ENCODE measurements at places on chromosomes 16 and 17.

DNA sequence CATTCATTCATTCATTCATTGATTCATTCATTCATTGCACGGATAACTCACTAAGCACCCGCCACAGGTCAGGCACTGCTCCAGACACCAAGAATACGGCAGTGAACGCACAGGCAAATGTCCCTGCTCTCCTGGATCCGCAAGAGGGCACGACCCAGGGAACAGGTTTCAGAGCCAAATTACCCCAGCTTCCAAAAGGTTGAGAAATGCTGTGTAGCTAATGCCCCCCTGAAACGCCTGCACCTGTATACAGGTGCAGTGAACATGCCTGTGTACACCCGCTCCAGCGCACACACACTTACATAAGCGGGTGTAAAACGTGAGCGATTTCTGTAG, 9.6 kb upstream of the UBE2I start:
- DNase-seq = no peak

DNA sequence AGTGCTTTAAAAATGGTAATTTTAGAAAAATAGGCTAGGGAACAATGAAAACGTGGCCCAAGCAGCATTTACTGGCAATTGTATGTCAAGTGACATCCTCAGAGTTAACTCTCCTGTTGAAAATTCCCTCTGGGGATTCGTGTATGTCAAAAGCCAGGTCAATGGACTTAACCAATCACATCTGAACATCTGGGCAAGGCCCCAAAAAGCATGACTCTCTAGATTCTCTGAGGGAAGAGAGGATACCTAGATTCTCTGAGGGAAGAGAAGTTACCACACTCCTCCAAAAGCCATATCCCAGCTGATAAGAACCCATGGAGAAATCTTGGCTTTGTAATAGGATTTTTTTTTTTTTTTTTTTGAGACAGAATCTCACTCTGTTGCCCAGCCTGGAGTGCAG, 23.5 kb downstream of the NFE2L1 start:
- DNase-seq = no peak

DNA sequence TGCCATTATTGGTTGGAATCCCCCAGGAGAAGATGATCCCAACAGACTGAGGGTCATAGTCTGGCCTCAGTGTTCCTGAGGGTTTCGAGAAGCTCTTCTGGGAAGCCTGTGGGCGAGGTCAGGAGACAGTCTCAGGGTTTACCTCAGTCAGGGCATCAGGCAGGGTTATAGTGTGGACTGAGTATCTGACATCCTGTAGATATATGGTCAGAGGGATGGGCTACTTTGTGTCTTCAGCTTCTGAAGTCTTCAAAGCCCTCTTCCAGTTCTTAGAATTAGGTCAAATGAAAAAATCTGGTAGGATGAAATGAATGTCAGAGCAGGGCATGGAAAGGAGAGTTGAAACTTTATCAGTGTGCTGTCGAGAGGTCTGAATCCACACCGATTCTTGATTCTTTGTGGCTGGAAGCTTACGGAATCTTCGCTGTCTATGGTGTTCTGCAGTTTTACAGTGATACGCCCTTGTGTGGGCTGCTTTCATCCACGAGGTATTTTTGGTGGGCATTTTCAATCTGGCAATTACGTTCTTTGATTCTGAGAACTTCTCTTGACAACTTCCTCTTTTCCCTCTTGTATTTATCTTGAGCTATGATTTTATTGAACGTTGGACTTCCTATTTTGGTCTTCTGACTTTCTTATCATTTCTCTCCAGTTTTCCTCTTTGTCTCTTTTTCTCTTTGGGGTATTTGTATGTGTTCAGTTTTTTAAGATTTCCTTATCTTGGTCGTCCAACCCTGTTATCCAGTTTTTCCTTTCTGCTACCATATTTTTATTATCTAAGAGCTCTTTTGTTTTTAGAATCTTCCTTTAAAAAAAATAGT, 30.4 kb downstream of the BPTF start:
- no peak for DNase-seq

GRCh38 chr17:68886401-68886800, 68.8 kb downstream of the ABCA8 start:
- no peak for DNase-seq

DNA sequence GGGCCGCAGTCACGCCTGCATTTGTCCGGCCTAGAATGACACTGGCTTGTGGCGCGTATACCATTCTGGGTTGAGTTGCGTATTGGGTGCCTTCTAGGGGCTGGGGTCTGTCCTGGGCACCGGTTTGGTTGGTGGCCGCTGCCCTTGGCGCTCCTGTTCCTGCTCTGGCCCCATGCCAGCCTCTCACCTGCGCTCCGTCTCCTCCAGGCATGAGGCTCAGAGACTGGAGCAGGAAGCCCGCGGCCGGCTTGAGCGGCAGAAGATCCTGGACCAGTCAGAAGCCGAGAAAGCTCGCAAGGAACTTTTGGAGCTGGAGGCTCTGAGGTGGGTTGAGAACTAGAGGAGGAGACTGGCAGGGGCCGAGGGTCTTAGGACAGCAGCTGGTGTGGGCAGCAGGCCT, 17.4 kb downstream of the CDIPT start:
- no peak for DNase-seq

DNA sequence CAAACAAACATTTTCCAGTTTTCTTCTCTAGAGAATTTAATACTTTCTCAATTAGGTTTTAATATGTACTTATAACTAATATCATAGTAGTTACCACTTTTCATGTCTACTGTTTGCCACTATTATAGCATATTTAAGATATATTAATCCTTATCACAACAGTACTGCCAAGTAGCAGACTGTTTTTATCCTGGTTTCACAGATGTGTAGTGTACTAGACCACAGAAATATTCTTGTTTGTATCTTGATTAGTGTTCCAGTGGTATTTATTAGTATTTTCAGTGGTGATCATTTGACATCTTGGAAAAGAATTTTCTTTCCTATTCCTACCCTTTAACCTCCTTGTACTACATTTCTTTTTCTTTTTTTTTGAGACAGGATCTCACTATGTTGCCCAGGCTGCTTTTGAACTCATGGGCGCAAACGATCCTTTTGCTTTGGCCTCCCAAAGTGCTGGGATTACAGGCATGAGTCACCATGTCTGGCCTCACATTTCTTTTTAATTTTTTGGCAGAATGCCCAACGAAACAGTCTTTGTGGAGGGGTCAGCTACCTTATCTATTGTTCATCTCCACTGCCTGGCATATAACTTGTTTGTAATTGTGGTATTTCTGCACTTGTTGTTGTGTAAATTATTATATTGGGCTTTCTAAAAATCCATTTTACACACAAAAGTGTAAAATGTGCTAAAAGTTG, 27.2 kb downstream of the MAP2K4 start:
- DNase-seq = no peak

- DNase-seq = no peak
These were observed 265.1 kb downstream of the PRKCA start for GRCh38 chr17:66567234-66568170.

GRCh38 chr16:52581530-52581929, 34.6 kb upstream of the TOX3 start:
- no peak for DNase-seq

GRCh38 chr16:678209-678857, 1.9 kb upstream of the STUB1 start:
- DNase-seq = no peak

DNA sequence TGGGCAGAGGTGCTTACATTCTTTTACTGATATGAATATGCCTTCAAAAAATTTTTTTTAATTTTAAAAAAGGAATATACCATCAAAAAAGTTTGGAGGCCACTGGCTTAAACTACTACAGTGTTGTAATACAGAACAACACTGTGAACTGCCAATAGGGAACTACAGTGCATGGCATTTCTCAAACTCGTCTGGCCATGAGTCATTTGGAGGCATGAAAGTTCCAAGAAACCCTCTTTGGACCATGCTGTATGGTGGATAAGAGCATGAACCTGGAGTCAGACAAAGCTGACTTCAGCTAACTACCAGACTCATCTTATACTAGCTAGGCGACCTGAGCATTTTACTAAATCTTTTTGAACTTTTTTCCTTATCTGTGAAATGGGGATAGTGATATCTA, 9.2 kb upstream of the NF1 start:
- DNase-seq = no peak

DNA sequence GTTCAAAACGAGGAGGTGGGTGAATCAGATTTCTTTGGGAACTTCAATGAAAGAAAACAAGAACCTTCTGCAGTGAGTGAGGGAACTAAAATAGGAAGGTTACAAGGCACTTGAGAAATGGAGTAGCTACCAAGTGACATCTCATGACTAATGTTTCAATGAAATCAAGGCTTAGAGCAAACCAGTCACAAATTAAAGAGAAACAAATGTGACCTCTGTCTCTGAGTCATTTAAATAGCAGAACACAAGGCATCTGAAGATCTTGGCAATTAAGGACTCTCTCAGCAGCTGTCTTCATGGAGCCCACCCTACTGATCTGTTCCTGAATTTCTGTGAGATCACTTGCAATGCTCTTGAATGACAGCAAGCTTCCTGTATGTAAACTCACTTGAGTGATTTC, 109.5 kb downstream of the CDH11 start:
- DNase-seq = no peak

GRCh38 chr17:28497931-28498330, 8.2 kb upstream of the FOXN1 start:
- DNase-seq = peak; percentile 34

DNA sequence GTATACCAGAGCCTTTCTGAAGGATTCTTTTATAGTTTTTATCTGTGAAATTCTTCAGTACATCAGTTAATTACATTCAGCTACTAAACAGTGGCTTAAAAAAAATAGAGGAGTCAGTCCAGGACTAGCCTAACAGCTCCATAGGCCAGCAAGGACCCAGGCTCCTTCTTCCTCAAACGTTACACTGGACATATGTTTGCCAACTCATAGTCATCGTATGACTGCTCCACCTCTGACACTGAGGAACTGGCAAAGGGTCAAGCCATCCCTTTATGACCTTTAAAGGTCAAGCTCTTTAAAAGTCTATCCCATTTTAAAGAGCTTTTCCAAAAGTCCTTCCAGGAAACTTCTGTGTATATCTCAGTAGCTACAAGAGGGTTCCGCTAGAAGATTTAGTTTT, 36.6 kb downstream of the PHLPP2 start:
- DNase-seq = no peak

- no peak for DNase-seq
These were observed at the start of gene HIGD1B for GRCh38 chr17:44847586-44847985. Gene HIGD1B (plus strand): TSS chr17:44847883. CDS start chr17:44848153, 270 bp downstream.

GRCh38 chr16:89410794-89411309, 79.5 kb downstream of the ANKRD11 start:
- no peak for DNase-seq

- no peak for DNase-seq
These were observed 2.9 kb upstream of the PGS1 start for GRCh38 chr17:78375401-78376151.

- peak; percentile 5 for DNase-seq
These were observed 60.5 kb downstream of the CREBBP start for GRCh38 chr16:3819746-3820724.

DNA sequence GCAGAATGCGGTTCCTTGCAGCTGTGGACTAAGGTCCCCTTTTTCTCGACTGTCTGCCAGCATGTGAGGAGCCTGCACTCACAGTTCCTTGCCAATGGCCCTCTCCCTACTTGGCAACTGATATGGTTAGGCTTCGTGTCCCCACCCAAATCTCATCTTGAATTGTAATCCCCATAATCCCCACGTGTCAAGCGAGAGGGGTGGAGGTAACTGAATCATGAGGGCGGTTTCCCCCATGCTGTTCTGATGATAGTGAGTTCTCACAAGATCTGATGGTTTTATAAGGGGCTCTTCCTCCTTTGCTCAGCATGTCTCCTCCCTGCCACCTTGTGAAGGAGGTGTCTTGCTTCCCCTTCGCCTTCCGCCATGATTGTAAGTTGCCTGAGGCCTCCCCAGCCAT, 19.9 kb downstream of the CIAPIN1 start:
- no peak for DNase-seq

- no peak for DNase-seq
These were observed 7.4 kb downstream of the ELOB start for GRCh38 chr16:2769675-2770056.

DNA sequence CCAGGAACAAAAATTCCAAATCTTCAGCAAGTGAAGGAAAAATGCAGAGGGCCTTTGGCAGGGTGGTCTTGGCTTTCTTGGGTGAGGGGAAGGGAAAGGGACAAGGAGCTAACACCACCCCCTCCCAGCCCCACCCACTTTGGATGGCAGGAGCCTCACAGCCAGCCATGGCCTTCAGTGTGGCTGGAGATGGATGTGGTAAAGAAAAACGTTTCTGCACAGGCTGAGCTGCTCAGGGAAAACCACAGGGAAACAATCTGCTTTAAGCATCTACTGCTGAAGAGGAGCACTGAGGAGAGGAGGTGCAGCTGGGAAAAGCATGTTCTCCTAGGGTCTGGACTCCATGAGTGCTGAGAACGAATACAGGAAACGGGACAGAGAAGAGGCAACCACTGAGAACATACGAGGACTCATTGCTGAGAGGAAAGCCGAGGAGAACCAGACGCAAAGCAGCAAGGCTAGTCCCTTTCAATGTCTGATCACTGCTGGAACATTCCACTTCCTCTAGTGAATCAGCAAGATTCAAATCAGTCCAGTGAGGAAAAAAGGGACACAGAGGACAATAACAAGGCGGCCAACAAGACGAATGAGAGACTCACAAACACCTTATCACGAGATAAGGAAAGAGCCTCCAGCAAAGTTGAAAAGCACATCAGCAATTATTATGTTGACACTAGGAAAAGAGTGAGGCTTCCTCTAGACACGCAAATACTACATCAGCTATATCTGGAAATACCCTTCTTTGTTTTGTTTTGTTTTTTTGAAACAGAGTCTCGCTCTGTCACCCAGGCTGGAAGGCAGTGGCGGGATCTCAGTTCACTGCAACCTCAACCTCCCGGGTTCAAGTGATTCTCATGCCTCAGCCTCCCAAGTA, 41.7 kb downstream of the ZZEF1 start:
- no peak for DNase-seq

DNA sequence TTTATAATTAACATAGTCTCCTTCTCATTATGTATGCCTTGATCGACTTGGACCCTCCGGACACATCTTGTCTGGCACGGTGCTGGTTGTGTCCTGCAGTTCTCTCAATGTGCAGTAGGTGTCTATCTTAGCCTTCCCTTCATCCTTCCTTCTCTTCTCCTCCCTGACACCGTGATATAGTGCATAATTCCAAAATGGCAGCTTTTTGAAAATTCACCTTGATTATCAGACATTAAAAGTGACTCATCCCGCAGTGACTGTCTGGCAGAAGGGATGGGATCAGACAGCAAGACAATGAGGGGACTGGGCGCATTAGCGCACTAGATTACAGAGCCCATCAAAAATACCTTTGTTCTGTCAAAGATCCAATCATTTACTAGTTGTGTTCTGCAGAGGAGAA, 70.0 kb upstream of the PMFBP1 start:
- no peak for DNase-seq

- no peak for DNase-seq
These were observed at the start of gene CES4A for GRCh38 chr16:66988197-66988788. Gene CES4A (plus strand): TSS chr16:66988589. CDS start chr16:66988773, 184 bp downstream.

GRCh38 chr16:69116906-69117305, 11.5 kb downstream of the HAS3 start:
- DNase-seq = no peak

- peak; percentile 23 for DNase-seq
These were observed 33.3 kb downstream of the PLCD3 start for GRCh38 chr17:45098869-45099616.

GRCh38 chr17:78317794-78318400, 42.0 kb downstream of the SOCS3 start:
- no peak for DNase-seq
